ENCODE measurements at places on chromosomes 7 and 10. TPM values are rescaled to one million over a fixed set of nuclear protein-coding genes. Genes with fewer than 3 reads are reported as not detected.

DNA sequence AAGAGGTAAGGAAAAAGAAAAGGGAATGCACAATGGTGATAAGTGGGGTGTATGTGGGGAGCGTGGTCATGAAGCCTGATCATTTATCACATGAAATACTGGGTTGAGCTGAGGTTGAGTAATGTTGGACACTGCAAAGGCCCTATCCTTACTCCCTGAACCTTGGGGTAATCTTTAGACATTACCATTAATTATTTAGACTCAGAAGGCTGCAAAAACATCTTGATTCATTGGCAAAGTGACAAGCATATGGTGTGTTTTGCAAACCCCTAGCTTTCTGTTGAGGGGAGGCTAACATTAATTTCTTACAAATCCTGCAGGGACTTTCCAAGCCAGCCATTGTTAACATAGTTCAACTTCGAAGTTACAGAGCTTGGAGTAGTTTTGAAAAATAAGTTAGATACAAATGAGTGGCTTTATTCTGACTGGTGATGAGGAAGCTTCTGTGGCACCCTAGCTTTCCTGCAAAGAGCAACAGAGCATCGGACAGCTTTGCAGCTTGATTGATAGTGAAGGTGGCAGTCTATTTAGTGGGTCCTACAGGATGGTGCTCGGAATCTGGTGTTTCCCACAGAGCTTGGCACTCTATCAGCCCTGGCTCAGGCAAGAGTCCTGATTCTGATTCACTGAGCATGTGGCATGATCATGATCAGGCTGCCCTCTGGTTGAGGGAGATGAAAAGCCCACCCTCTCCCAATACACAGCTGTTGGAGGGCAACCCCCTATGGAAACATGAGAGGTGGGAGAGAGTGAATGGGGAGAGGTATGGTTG is 153.7 kb upstream of the NPVF start:
- H3K27ac ChIP-seq: no peak overlapping the region
- no peaks in the 10 kb centered on the region for H3K36me3 ChIP-seq
- DNase-seq: no peak
- no peaks in the 10 kb centered on the region for H3K27me3 ChIP-seq
- H3K4me3 ChIP-seq: no peak overlapping the region

DNA sequence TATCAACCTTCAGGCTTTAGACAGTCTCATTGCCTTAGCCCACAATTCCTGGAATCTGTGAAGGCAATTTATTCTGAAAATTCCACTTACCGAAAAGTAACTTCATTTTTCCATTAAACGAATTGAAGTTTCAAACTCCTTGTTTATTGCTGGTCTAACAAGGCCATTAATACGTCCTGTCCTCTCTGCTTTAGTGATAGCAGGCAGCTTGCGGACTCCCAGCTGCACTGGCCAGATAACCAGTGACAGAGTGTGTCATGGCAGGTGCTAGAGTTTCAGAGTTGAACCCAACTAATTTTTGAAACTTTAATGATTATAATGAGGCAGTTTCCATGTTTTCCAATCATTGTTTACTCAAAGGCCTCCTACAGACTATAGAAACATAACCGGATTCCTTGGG is 31.1 kb downstream of the LOXL4 start:
- peaks cover 72% of the 10 kb centered on the region for H3K36me3 ChIP-seq
- H3K4me1 ChIP-seq: no peaks in the 10 kb centered on the region
- no peak for DNase-seq
- no peaks in the 10 kb centered on the region for H3K27me3 ChIP-seq
- no peak overlapping the region for H3K27ac ChIP-seq
- no peak overlapping the region for H3K4me3 ChIP-seq

- H3K27ac ChIP-seq: no peak overlapping the region
- H3K27me3 ChIP-seq: no peaks in the 10 kb centered on the region
- no peaks in the 10 kb centered on the region for H3K4me1 ChIP-seq
- no peak overlapping the region for H3K4me3 ChIP-seq
- DNase-seq: no peak
- H3K36me3 ChIP-seq: no peaks in the 10 kb centered on the region
These were observed 409.7 kb upstream of the MTPN start for GRCh38 chr7:136386876-136387275.

- H3K36me3 ChIP-seq: no peaks in the 10 kb centered on the region
- no peaks in the 10 kb centered on the region for H3K27me3 ChIP-seq
- peak overlapping the region; percentile 89 for H3K27ac ChIP-seq
- peak overlapping the region; percentile 68 for H3K4me3 ChIP-seq
- peak; percentile 92 for DNase-seq
These were observed 10.5 kb upstream of the ACSM6 start for GRCh38 chr10:95183271-95184230.

- no peak for DNase-seq
- H3K36me3 ChIP-seq: no peaks in the 10 kb centered on the region
- H3K27ac ChIP-seq: no peak overlapping the region
- peak overlapping the region; percentile 58 for H3K4me3 ChIP-seq
These were observed 169.7 kb upstream of the PPP1R3A start for GRCh38 chr7:114088470-114088940.

DNA sequence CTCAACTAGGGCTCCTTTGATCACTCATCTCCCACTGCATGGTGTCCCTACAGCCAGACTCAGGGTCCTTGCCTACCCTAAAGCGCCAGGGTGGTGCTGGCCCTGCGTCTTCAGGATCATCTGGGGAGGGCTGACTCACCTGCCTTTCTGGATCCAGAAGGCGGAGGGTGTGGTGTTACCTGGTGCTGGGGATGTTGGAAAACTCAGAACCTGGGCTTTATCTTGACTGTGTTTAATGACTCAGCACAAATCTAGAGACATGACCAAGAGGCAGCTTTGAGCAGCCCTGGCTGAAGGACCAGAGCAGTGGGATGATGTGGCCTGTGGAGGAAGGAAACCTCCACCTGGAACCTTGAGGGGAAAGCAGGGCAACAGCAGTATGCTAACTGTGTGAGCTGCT is 96.5 kb downstream of the GRK5 start:
- H3K27me3 ChIP-seq: no peaks in the 10 kb centered on the region
- H3K4me1 ChIP-seq: peaks cover 67% of the 10 kb centered on the region
- H3K27ac ChIP-seq: no peak overlapping the region
- H3K4me3 ChIP-seq: no peak overlapping the region
- DNase-seq: no peak
- H3K36me3 ChIP-seq: no peaks in the 10 kb centered on the region

The TRIM50 gene
- total RNA-seq: not detected

The GIMAP1 gene
- total RNA-seq: 18.8 TPM

DNA sequence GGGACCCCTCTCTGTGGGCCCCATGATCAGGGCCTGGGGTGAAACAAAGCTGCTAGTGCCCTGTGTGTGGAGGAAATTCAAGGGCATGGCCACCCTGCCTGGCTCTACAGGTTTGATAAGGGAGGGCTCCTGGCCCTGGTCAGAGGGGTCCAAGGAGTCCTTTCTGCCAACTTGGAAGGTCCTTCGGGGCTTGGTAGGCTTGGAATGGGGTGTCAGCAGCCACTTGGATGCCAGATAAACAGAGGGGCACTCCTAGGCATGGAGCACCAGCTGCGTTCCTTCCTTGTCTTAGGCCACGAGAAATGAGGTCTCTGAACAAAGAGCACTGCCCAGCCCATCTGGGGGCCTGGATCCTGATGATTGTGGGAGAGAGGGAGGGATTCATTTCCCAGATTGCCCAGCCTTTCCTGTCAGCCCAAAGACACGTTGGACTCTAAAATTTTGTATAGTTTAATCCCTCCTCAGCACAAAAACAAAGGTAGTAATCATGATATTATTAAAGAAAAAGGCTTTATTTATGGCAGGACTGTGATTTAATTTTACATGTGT is 5.1 kb downstream of the MTURN start:
- DNase-seq: no peak
- H3K4me1 ChIP-seq: peaks cover 69% of the 10 kb centered on the region
- H3K36me3 ChIP-seq: no peaks in the 10 kb centered on the region

The IQUB gene
- total RNA-seq: 3.2 TPM
